ENCODE measurements at places on chromosomes 5 and 9. TPM values are rescaled to one million over a fixed set of nuclear protein-coding genes. Genes with fewer than 3 reads are reported as not detected.

The PCDHGC4 gene
- 3.0 TPM for total RNA-seq

The GFI1B gene
- total RNA-seq = not detected

The SHOC1 gene
- under 0.01 TPM for total RNA-seq

DNA sequence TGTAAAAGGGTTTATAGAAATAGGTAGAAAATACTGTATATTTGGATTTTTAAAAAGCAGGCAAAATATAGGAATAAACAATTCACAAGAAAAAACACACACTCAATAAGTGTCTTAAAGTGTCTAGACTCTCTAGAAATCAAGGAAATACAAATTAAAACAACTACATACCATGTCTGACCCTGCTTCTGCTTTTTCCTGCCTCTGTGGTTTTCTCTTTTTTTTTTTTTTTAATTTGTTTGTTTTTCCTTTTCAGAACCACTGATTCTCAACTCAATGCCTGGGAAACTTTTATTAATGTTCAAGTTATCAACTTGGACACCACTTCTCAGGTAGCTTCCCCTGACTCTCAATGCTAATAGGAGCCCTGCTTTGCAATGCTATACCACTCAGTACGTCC is 25.5 kb upstream of the TAS2R1 start:
- DNase-seq = no peak

DNA sequence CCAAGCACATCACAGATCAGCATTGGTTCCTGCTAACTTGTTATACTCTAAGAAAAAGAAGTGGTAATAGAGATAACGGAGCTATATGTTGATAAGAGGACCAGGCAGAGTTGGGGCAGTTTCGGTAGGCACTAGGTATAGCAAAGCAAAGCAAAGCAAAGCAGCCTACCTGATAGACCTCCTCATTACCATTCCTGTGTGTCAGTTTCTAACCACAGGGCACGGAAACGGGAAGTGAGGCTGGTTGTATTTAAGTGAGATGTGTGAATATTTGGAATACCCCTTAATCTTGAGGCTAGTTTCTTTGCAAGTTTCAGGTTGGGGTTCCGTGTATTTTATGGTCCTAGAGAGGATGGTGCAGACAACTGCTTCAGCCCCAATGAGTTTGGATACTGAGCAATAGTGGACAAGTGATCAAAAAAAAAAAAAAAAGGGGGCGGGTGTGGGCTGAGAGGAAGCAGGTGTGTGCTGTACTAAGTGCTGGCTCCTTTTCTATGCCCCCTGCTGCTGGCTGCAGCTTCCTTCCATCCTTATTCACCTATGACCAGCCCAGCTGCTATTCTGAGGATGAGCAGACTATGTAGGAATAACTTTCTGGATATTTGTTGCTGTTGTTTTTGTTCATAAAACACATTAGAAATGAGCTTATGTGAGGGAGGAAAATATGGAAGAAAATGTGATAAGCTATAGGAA is 183.3 kb downstream of the SH3GL2 start:
- DNase-seq = no peak

- no peak for DNase-seq
These were observed 84.2 kb downstream of the GIN1 start for GRCh38 chr5:103035701-103036100.

DNA sequence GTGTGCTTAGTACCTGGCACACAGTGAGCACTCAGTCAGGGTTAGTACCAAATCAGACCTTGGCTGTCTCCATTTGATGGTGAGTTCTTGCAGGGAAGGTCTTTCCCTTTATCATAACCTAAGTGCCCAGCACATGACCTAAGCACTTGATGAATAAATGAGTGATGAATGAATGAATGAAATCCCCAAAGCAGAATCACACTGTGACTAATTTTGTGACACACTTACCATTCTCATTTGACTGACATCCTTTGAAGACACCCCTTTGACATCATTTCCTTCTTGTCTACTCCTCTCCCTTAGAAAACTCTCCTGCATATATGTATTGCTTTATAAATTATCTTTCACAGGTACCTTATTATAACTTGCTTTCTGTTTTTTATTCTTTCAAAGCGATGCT is 130.2 kb upstream of the ELL2 start:
- no peak for DNase-seq
